Cerebellar nuclear complex (tissue), 1 donor: ENCODE measurements at places on chromosomes 5 and 9.

DNA sequence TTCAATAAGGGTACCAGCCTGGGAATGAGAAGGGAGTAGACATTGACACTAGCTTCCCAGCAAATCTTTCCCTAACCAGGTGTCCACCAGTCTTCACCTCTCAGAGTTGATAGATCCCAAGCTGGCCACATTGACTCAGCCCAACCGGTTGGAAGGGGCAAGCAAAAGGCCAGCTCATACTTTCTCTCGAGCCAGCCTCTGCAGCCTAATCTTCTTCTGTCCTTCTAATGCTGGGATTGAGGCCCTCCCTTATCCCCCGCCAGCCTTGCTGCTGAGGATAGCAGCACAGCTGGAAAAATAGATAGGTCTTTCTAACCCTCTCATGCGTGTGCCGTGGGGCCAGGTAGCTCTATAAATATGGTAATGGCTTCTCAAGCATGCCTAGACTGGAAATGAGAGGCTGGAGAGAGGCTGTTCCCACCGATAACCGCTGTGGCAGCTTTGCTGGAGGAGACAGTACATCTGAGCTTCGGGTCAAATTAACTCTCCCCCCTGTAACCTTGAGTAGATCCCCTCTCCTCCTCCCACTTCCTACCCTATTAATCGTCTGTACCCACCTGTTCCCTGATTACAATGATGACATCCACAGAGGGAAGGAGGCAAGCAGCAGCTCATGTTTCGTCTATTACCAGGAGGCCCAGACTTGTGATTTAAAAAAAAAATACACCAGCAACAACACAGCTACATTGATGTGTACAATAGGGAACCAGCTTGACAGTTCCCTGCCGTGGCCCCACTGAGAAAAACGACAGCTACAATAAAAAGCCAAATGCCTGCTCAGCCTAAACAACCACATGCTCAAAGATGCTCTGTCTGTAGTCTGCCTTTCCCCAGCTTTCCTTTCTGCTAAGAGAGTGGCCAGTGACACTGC lies 219.9 kb upstream of the BRINP1 start:
- DNase-seq, result no peak

DNA sequence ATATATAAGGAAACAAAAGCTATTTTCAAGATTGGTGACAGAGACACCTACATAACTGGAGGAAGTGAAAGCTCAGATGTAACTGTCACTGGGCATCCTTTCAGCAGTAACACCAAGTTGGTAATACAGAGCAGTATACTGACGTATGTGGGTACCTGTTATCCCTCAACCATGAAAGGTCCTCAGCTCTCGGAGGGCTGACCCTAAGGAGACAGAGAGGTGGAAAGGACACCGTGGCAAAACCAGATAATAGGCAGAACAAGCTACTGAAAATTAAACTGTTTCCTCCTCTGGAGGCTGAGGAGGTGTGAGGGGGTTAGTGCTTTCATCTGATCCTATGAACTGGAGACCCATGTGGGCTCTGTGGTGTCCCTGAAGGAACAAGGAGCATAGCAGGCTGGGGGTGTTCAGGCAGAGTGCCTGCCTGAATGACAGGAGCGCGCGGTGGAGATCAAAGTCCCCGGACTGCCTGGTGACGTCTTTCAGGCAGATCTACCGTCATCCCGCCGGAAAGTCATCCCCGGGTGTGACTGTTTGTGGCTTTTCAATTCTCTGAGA lies 130.2 kb upstream of the FSTL4 start:
- DNase-seq, result no peak

DNA sequence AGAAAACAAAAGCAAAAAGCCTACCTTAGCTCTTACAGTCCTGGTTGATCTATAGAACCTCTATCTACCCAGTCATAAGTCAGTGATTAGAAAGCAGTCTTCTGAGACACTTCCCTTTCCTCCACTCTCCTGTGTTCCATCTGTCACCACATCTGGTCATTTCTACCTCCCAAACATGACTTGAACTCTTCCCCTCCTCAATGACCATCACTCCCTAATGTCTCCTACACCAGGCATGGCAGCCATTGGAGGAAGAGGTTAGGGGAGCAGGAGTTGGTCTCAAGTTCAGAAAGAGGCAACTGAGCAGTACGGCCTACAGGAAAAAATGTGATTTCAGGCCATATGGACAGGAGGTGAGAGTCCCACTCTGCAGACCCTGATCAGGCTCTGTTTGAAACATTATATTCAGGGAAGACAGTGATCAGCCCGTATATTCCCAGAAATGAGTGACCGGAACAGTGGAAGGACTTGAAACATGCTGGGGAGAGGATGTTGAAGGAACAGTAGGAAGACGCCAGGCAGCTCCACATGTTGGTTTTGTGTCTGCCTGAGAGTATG lies 12.0 kb downstream of the ABLIM3 start:
- DNase-seq, result no peak

DNA sequence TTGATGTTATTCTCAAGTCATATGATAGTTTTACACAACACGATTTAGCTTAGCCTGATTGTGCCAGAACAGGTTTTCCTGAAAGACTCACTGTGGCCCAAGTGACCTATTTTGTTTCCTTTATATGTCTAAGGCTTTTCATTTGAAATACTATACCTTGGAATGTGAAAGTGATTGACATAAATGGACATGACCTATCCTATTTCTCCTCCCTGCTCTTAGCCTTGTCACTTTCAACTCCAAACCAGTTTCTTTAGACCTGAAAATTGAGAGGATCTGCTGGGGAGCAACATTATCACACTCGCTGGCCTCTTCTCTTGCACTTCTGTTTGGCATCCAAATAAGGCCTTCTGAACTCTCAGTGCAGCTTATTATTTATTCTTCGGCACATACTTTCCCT lies 496.8 kb downstream of the MAT2B start:
- DNase-seq, result no peak

DNA sequence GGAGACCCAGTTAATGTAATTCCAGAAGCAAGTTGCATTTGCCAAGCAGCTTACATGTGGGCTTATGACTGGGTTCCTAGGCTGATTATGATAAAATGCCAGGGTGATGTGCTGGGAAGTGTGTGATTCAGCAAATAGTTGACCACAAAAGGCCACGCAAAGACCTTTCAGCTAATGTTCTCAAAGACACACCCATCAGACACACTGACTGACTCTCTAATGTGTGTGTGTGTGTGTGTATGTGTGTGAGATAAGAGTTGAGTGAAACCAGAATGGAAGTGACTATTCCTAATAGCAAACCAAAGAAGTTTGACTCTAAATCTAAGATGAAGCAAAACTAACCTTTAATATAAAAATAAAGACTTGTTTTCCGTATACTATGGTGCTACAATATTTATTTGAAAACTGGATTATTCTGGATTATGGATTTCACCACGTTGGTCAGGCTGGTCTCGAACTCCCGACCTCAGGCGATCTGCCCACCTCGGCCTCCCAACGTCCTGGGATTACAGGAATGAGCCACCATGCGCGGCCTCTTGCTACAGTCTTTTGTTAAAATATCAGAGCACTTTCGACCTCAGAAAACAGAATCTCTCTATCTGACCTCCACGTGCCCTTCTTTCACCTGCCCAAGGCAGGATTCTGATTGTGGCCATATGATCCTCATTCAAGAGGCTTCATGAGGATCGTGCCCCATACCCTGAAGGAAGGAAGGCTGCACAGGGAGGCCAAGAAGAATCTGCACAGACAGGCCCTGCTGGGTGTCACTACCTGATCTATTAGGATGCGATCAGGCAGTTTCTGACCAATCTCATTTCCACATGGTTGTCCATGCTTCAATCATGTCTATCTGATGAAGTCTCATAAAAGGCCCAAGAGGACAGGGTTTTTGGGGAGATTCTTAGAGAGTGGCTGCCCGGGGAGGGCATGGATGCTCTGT lies 75.6 kb downstream of the USP20 start:
- no peak for DNase-seq

GRCh38 chr5:151150471-151151262 lies 6.9 kb downstream of the ANXA6 start:
- no peak for DNase-seq

- DNase-seq, result no peak
Measured at GRCh38 chr9:104843644-104844240, 79.8 kb downstream of the NIPSNAP3B start.
